ENCODE measurements at places on chromosomes 11 and 22.

DNA sequence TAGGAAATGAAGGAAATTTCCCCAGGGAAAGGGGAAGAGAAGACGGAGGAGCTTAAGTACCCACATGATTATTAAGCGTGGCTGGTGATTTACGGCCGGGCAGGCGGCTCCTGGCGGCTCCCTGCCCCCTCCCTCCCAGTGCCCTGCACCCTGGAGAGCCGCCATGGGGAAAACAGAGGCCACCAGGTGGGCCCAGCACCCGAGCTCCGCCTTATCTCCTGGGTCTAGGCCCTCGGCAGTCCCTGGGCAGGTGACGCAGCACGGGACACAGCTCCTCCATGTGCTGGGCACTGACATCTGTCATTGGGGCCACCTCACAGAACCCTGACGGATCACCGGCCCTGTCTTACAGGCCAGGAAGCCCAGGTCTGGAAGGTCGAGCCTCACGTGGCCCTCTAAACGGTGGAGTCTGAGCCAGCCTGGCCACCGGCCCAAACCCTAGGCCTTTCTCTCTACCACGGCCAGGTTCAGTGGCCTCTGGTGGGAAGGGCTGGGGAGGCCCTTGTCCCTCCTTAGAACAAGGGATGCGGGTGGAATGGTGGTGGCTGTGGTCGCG is 60.2 kb upstream of the PPARA start:
- DNase-seq = no peak

- DNase-seq = no peak
Measured at GRCh38 chr11:117068303-117068860, 29.8 kb downstream of the SIK3 start.

- DNase-seq = no peak
Measured at GRCh38 chr11:133732109-133732674, 113.1 kb downstream of the SPATA19 start.

DNA sequence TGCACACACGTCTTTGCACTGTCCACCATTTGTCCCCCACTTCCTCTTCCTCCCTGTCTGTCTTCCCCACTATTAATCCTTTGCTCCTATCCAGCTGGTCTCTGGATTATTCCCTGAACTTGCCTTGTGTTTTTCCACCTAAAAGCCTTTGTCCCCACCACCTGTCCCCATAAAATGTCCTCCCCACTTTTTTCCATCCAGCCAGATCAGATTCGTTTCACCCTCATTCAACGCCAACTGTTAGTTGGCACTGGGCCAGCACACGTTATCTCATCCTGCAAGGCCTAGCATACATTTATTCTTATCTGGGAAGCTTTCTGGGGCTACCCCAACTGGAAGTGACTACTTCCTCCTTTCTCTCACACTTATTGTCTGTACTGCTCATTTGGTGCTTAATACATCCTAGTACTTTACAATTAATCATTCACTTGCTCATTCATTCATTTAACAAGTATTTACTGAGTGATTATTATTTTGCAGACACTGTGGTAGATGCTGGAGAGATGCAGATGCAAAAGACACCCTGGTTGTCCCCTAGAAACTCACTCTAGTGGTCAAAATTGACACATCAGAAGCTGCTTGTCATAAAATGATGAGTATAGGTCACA is 96.2 kb downstream of the RASSF10 start:
- no peak for DNase-seq

GRCh38 chr11:96658436-96658835 is 268.6 kb downstream of the JRKL start:
- no peak for DNase-seq

DNA sequence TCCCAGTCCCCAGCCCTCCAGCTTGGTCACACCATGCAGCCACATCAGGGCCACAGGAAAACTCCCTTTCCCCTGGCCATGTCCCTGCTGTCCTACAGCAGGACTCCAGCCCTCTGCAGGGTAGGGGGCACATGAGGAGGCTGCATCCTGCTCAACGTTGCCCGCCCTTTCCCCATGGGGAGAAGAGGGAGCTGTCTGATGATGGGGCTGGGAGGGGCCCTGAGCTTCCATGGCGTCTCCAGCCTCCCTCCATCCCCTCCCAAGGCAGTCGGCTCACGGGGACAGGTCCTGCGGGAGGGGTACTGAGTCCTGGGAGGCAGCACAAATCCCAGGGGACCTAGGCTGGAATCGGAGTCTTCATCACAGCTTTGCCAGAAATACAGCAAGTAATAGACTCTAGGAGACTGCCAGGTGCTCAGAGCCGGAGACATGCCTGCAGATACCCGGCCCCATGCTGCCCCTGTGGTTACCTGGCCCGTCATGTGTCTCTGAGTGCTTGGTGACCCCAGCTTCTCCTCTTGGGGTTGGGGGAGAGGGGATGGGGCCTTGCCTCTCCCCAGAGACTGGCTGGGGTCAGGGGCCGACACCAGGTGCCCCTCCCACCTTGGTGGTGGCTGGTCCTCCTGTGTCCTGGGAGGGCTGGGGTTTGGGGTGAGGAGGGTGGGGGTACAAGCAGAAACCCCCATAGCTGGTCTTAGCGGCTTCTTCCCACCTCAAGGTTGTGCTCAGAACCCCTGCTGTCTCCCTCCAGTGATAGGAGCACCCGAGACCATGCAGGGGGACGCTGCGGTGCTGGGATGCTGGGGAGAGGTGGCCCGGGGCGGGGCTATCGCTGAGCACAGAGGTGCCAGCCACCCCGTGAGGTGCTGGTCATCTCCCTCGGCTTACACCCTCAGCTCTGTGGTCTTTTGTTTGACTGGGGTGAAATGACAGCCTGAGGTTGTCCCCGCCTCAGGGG is 2.3 kb downstream of the MRGPRE start:
- peak; percentile 11 for DNase-seq

GRCh38 chr11:118998388-118998717 is 415 bp downstream of the CENATAC start:
- DNase-seq = no peak
